DMS53 (cell line): ENCODE measurements at places on chromosomes 12 and 14.
A peak's percentile ranks its signal among the peaks of the same experiment; 100 is the strongest.

DNA sequence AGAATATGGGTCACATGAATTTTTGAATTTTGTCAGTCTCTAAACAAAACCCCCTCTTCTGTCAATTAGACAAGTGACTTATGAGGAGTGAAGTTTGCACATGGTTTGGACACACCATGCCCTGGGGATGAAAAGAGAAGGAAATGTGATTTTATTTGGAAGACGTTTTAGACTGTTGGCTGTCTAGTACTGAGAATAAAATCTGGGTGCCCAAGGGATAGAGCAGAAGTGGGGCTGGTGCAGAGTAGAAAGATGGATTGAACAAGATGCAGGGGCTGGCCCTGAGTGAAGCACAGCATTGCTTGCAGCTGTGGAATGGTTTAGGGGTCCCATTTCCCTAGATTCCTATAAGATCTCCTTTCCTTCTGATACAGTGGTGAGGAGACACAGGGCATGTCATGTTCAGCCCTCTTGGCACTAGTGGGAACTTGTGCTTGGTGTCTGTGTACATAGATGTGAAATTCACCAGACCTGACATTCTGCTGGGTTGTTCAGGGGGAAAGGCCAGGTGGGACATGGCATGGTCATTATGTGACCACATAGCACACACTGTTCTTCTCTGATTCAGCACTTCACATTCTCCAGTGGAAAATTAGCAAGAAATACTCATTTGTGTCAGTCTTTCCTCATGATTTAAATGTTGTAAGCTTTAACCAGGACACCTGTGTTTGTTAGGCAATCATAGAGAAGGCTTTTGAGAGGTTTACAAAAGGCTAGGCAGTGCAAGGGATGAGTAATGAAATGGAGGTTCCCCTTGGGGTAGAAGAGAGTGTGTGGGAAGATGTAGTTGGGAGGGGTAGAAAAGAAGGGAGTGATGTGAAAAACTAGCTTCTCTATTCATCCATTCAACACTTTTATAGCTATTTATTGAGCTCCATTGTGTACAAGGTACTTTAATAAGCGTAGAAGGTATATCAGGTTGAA is 202.3 kb upstream of the IGF1 start:
- no peak for DNase-seq

GRCh38 chr14:39664646-39665045 is 232.4 kb upstream of the FBXO33 start:
- no peak for DNase-seq

DNA sequence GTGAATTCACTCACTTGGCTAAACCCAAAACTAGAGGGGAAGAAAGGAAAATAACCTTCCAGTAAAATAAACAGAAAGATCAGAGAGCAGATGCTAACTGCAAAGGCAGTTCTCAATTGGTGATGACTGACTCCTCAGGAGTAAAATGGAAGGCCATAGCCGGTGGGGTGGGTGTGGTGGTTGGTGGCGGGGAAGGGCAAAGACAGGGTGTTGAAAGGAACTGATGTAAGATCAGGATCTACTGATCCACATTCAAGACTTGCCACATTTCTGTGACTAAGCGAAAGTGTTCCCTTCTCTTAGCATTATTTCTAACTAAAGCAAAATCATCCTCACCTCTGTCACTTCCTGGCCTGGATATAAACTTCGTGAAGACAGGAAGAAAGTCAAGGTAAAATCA is 26.3 kb upstream of the TC2N start:
- no peak for DNase-seq

DNA sequence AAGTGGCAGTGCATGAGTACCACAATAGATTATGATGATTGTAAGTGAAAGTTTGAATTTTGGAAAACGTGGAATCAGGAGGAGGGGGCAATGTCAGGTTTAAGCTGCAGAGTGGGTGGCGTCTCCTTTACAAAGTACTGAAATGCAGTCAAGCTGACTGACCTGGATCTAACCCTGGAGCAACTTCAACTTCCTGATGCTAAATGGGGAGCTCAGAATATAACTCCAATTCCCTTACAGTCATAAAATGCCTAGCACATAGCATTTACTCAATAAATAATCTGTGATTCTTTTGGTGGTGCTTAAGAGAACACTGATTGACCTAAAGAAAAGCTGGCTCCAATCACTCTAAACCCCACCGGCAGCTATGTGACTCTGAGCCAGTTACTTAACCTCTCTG is 38.5 kb downstream of the CCDC60 start:
- no peak for DNase-seq

DNA sequence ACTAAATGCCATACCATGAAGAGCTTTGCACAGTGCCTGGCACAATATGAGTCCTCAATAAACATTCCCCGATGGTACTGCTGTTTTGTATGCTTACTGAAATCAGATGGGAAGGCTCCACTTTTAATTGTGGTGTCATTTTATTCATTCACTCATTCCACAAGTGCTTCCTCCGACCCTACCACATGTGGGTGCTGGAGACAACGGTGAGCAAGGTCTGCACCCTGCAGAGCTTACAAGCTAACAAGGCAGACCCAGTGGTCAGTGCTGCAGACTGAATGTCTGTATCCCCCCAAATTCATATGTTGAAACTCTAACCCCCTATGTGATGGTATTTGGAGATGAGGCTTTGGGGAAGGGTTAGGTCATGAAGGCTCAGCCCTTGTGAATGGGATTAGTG is 48.3 kb downstream of the RFX4 start:
- no peak for DNase-seq

DNA sequence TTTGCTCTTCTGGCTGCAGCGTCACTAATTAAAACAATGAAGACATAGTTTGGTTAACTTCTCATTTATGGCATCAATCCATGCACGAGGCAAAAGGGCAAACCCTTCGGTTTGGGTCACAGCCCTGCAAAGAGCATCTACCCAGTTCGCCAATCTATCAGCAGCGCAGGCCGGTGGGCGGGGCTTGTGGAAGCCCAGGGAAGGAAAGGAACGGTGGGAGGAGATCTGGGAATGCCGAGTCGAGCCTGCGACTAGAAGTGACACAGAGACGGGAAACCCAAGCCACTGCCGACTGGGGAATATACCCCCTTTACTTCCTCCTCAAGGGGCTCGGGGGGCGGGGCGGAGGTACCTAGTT is 466 bp downstream of the KICS2 start:
- peak; percentile 97 for DNase-seq

DNA sequence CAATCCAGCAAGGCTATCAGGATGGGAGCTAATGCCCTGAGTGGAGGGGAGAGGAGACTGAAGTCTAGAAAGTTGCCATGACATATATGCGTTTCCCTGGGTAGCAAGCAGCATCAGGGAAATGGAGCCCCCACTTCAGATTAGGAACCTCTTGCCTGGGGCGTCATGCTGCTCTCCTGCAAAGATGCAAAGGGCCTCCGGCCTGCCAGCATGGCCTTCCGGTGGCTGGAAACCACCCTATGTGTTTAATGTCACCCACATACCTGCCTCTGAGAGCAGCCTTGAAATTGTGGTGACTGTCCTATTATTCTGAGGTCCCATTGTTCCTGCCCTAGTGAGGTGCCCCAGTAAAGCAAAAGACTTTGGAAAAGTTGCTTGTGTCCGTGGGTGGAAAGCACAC is 10.0 kb upstream of the IFI27L2 start:
- no peak for DNase-seq

GRCh38 chr14:22689199-22689598 is 45.0 kb upstream of the OR6J1 start:
- peak; percentile 85 for DNase-seq

DNA sequence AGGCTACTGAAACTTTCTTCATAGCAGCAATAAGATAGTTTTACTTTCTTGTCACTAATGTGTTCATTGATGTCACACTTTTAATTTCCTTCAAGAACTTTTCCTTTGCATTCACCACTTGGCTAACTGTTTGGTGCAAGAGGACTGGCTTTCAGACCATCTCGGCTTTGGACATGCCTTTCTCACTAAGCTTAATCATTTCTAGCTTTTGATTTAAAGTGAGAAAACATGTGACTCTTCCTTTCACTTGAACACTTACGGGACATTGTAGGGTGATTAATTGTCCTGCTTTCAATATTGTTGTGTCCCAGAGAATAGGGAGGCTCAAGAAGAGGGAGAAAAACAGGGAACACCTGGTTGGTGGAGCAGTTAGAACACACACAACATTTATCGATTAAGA is 41.9 kb downstream of the IFNG start:
- no peak for DNase-seq

- no peak for DNase-seq
Observed at GRCh38 chr12:11687528-11687927, 38.1 kb downstream of the ETV6 start.

- peak; percentile 88 for DNase-seq
Observed at GRCh38 chr12:120903412-120904196, 554 bp downstream of the SPPL3 start.

DNA sequence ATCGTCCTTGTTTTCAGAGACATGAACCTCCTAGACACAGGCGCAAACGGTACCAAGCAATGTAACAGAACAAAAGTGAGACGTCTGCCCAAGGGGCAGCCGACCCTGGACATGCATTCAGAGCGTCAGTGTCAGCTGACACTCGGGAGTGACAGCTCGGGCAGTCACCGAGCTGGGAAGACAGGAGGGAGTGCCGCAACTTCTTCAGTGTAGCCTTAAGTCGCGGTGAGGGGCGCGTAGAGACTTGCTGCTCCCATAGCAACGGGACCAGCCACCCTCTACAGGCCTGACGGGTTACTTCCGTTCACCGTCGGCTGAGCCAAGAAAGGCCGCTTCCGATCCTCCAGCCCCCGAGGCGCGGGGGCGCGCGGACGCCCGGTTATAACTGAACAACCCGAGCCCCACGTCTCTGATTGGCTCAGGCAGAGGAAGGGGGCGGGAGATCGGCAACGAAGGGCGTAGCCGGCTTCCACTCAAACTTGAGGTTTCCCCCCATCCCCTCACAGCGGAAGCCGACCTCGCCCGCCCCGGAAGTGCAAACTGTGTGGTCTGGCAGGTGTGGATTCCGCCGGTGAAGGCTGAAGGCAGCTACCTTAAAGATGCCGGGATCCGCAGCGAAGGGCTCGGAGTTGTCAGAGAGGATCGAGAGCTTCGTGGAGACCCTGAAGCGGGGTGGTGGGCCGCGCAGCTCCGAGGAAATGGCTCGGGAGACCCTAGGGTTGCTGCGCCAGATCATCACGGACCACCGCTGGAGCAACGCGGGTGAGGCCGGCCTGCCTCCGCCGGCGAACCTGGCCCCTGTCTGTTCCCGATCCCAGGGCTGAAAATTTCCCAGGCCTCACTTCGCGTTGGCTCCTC is at the start of gene EIF2B2:
Gene EIF2B2, plus strand, starts transcription at position 530 of the 858 bp plus-strand sequence. Its CDS starts 70 bp downstream, at position 600.
- peak; percentile 94 for DNase-seq
